ENCODE measurements at places on chromosomes 4 and X.

GRCh38 chrX:11759461-11760311, 1.6 kb downstream of the MSL3 start:
- DNase-seq = peak; percentile 77

DNA sequence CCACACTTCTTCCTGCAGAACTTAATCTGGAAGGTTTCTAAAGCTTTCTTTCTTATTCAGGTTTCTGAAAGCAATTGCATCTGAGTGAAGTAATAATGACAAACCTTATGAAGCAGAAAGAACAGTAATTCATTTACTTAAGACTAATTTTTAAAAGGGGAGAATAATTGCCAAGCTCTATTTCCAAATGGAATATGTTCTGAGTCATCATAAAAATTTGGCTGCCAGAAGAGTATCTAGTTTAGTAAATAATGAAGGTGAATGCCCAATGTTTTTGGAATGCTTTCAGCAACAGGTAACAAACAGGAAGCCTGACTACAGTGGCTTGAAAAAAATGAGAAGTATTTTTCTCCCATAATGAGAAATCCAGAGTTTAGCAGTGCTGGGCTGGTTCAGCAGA, 227.3 kb upstream of the TET2 start:
- DNase-seq = no peak

DNA sequence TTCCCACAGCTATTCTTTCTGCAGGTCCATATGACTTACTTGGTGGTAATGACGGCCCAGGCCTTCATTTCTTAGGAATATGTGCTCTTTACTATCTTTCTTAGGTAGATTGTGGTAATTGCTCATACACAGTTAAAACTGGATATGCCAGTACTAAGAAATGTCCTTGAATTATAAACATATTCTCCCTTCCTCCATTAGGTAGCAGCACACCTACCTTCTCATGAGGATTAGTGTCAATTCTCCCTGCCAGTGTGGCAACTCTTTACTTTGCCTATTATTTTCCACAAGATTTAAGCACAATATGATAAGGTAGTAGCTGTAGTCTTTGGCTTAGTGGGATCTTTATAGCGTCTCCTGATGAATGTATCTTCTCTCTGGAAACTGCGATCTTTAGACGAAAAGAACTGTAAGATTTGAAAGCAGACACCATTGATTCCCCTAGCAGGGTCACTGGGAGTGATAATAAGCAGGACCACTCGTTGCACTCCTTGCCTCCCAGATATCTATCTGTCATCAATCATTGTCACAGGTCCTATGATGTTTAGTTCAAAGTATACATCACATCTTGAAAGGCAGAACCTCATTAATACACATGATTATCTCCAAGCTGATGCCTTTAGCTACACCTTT, 1240.7 kb downstream of the C4orf33 start:
- DNase-seq = no peak

DNA sequence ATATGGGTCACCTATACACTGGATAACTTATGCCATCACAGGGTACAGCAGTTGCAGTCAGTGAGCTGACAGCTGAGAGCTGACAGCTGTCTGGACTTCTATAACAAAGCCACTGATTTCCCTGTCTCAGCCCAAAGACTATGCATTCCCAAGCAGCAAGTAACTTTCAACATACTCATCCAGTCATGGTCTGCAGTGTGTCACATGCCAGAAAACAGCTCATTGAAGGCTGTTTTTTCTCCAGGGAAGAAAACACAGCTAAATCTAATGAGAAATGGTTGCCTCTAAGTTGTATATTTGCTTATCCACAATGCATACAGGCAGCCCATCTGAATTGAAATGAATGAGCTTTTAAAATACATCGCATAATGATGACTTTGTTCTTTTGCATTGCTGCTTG, 6.3 kb downstream of the KIAA1210 start:
- DNase-seq = no peak

DNA sequence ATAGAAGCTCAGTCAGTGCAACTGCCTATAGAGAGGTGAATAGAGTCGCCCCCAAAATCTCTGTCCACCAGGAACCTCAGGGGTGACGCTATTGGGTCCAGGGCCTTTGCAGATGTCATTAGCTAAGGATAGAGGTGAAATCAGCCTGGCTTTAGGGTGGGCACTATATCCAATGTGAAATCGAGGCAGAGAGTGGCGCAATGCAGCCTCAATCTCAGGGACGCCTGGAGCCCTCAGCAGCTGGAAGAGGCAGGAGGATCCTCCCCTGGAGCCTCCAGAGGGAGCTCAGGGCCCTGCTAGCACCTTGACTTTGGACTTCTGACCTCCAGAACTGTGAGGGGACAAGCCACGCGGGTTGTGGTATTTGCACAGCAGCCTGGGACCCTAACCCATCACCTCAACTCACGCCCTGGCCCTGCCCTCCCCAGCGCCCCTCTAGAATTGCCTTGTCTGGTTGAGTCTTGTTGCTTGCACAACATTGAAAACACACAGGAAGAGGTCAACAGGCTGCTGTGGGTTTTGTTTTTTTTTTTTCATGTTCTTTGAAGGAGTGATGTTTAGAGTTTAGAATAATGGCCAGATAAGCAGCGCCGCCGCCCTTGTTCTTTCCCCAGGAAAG, 89.4 kb upstream of the PSAPL1 start:
- DNase-seq = no peak

DNA sequence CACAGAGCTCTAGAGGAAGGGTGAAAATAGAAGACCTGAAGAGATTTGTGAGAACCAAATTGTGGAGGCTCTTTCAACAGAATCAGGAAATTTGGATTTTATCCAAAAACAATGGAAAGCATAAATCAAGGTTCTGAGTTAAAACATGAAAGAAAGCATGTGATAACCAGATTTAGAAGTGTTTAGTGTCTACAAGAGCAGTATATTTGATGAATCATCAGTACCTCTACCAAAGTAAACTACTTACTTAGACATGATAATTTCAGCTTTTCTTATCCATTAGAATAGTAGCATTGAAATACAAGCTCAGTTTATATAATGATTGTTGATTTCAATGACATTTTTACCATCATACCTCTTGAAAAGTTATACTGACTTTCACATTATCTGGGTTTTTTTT, 25.9 kb upstream of the INTU start:
- no peak for DNase-seq

DNA sequence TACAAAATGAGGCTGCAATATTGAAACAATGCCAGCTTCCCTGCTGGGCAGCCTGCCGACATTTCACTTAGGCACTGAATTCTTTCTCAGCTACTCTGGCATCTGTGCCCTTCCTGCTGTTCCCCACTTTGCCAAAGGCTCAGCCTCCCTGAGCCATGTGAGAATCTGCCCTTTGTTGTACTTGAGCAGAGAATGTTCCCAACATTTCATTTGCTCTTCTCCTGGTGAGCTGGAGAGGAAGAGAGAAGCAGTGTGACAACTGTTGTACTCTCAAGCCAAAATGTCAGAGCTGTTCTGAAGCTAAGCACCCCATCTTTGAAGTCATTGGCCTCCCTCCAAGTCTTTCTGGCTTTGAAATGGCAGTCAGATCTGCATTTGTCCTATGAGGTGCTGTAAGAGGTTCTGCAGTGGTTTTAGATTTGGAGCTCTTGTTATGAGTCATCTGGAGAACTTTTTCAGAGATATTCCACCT, 32.5 kb downstream of the LANCL3 start:
- no peak for DNase-seq

- peak; percentile 9 for DNase-seq
Measured at GRCh38 chrX:14753441-14753840, 119.4 kb downstream of the FANCB start.

GRCh38 chrX:26722666-26723428, 506.9 kb downstream of the MAGEB5 start:
- no peak for DNase-seq

- no peak for DNase-seq
Measured at GRCh38 chr4:63644396-63644795, 764.9 kb downstream of the TECRL start.

DNA sequence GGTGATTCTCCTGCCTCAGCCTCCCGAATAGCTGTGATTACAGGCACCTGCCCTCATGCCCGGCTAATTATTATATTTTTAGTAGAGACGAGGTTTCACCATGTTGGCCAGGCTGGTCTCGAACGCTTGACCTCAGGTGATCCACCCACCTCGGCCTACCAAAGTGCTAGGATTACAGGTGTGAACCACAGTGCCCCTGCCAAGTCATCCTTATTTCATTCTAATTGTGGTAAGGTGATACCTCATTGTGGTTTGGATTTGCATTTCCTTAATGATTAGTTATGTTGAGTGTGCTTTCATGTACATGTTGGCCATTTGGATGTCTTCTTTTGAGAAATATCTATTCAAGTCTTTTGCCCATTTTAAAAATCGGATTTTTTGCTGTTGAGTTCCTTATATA, 93.0 kb downstream of the USP9X start:
- no peak for DNase-seq

GRCh38 chrX:19557822-19558221, 42.5 kb upstream of the MAP3K15 start:
- DNase-seq = no peak

GRCh38 chr4:23324021-23324690, 565.7 kb downstream of the PPARGC1A start:
- no peak for DNase-seq

DNA sequence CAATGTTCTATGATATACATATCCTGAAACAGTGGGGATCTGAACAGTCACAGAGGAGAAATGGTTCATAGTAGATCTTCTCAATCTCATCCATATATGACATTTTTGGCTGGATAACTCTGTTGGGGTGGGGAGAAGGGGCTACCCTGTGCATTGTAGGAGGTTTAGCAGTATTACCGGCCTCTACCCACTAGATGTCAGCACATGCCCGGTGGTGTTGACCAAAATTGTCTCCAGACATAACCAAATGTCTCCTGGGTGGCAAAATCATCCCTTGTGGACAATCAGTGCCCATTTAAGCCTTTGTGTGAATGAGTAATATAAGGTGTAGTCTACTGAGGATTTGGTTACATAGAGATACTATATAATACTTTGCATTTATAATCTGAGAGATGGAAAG, 89.9 kb downstream of the PLS3 start:
- no peak for DNase-seq

- peak; percentile 36 for DNase-seq
Measured at GRCh38 chr4:168153596-168154440, 61.5 kb downstream of the ANXA10 start.

DNA sequence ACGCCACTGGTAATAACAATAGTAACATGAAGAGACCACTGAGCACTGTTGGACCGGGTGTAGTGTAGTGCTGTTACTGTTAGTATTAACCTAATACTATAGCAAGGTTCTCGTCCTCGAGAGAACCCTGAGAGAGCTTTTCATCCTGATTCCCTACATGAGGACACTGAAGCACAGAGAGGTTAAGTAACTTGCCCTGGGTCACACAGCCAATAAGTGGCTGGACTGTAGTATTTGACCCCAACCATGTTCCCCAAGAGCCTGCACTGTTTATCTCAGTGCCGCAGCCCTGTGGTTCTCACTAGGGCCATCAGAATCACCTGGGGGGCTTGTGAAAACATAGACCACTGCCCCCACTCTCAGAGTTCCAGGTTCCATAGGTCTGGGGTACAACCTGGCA, 10.4 kb downstream of the SCML1 start:
- DNase-seq = no peak

DNA sequence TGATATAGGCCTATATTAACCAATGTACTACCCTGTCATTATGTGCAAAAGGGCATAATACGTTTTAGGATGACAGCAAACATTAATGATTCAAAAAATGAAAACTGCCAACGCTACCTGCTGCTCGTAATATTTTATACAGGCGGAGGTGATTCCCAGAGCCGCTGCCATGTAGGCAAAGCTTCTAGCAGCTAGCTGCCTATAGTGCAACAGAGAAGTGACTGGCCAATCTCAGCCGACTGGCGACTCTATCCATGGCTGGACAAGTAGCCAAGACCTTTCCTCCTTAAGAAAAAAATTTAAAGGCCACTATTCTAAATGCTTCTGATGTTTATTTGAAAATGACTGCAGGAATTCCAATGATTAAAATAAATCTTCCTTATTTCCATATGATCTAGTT, 1.9 kb downstream of the PPARGC1A start:
- no peak for DNase-seq

DNA sequence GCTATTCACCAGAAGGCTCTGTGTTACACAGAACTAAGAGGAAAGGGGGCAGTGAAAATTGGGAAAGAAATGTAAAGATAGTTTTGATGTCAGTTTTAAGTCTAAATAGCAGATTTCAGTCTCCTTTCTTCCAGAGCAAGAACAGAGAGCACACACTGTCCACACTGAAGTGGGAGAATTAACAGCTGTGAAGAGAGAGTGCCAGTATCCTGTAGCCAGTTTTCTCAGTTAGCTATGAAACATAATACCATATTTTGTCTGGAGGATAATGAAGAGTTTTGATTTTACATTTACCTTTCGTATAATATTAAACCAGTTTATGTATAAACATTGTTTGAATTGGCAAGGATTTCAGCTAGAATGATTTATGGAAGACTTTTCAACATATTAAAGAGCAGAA, 35.1 kb downstream of the FBXO8 start:
- no peak for DNase-seq

DNA sequence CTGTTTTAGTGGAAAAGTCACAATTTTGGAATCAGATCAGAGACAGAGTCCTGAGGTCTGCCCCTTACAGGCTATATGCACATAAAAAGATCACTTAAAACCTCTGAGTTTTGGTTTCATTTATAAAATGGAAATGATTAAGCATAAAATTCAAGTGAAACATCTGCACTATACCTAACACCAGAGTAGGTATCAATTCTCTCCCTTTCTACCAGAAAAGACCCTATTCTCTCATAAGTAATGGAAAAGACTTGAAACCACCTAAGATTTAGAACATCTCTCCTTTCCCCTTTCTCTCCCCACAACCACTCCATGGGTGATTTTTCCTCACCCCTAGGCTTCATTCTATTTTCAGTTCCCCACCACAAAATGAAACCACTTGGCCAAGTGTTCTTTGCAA, 907 bp downstream of the LHFPL1 start:
- no peak for DNase-seq

- no peak for DNase-seq
Measured at GRCh38 chrX:87702795-87703194, 185.2 kb downstream of the KLHL4 start.

- DNase-seq = no peak
Measured at GRCh38 chr4:62455871-62456270, 1255.7 kb downstream of the ADGRL3 start.

GRCh38 chr4:13990596-13991589, 363.4 kb upstream of the BOD1L1 start:
- DNase-seq = no peak

GRCh38 chr4:142347241-142347640, 498.9 kb downstream of the INPP4B start:
- DNase-seq = no peak

GRCh38 chr4:98930311-98930865, 1.5 kb upstream of the EIF4E start:
- no peak for DNase-seq

DNA sequence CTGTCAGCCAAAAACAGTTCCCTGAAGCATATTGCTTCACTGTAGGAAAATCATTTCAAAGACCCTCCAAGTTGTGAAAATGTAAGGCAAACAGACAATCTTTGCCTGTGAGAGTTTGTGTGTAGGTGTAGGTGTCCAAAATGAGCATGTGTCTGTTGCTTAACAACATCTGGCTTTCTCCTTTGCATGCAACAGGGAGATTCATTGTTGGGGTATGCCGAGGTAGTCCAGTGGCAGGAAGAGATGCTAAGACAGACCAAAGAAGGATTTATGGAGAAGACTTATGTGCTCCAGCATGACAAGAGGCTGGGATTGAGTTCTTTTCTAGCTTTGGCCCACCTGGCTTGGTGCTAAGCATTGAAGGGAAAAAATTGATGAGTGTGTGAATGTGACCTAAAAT, 29.8 kb upstream of the SMAD1 start:
- DNase-seq = no peak

Data from HFF-Myc (cell line).